Stimulated activated CD8-positive, alpha-beta memory T cell treated with anti-CD3 and anti-CD28 coated beads, Interleukin-7, amount 100 ng/mL, for 48 hours (primary cell): ENCODE measurements at places on chromosomes 13 and 19.
A peak's percentile ranks its signal among the peaks of the same experiment; 100 is the strongest.

GRCh38 chr13:48210178-48210577, 22.8 kb upstream of the ITM2B start:
- DNase-seq, result no peak

DNA sequence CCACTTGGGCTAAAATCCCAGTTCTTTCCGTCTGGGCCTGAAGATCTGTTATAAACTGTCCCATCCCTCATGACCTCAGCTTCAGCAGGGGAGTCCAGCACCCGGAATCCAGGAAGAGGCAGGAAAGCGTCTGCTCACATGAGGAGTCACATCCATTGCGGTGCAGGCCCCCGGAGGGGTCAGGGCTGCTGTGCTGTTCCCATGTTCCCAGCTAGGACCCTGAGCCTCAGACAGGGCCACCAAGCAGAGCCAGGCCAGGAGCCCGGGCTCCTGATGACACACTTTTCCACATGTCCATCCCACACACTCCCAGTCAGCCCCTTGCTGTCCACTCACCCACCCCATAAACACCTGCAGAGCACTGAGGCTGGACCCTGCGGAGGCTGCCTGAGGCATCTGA, 45.3 kb upstream of the VSTM2B start:
- DNase-seq, result no peak

GRCh38 chr13:43377149-43377548, 353.8 kb downstream of the DNAJC15 start:
- no peak for DNase-seq

- DNase-seq, result no peak
Observed at GRCh38 chr19:4272894-4273293, 6.2 kb upstream of the SHD start.

DNA sequence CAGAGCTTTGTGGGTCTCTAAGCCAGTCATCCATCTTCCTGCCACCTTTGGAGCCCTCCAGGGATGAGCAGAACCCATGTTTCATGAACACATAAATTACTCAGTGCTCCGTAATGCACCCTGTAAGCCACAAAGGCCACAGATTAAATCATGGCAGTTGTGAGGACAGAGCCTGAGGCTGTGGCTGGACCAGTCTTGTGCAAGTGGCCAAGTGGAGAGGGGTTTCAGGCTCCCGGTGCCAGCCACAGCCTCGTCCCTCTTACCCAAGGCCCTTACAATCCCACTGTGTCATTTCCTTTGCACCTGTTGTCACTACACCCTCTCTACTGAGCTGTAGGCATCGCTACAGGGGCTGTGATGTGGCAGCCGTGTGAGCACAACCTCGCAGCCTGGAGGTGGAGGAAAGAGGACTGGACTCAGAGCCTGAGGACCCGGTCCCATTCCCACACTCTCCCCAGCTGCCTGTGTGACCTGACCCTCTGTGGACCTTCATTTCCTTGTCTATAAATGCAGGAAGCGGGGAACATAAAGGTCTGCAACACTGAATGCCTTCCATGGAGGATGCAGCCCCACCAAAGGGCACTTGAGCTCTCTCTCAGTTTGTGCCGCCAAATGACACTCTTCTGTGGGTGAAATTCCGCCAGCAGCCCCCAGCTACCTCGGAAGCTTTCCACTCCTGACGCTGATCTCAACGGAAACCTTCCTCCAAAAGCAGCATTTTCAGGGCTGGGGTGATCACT, 792.0 kb downstream of the UQCRFS1 start:
- DNase-seq, result no peak

GRCh38 chr13:85509512-85509911, 289.7 kb downstream of the SLITRK6 start:
- DNase-seq, result no peak

- DNase-seq, result no peak
Observed at GRCh38 chr13:50994651-50995050, 85.1 kb downstream of the RNASEH2B start.

- no peak for DNase-seq
Observed at GRCh38 chr19:9296336-9296735, 13.3 kb downstream of the ZNF699 start.

DNA sequence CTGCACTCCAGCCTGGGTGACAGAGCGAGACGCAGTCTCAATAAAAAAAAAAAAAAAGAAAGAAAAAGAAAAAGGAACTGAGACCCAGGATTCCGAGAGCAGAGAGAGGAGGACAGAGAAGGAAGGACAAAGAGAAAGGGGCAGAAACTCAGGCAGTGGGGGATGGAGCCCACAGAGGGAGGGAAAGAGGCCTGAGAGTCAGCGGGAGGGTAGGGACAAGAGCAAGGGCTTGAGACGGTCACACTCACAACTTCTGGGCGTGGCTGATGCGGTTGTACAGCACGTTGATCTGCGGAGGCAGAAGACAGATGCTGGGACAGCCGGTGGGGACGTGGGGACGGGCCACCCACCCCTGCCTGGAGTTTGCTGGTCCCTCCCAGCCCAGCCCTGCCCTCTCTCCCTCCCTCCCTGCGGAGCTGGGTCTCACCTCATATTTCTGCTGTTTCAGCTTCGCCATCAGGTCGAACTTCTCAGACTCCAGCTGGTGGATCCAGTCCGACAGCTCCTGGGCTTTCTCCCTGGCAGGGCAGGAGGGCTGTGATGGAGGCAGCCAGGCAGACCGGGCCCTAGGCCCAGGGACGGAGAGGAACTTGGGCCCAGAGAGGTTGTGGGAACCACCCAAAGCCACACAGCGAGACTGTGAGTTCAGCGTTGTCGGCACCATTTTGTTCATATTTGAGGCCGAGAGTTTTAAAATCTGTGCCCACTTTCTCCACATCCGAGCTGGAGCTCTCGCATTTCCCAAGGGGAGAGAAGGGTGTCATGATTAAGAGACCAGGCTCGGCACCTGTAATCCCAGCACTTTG, 15.2 kb downstream of the TNNT1 start:
- DNase-seq, result no peak

GRCh38 chr13:43377973-43378372, 354.6 kb downstream of the DNAJC15 start:
- DNase-seq, result no peak

DNA sequence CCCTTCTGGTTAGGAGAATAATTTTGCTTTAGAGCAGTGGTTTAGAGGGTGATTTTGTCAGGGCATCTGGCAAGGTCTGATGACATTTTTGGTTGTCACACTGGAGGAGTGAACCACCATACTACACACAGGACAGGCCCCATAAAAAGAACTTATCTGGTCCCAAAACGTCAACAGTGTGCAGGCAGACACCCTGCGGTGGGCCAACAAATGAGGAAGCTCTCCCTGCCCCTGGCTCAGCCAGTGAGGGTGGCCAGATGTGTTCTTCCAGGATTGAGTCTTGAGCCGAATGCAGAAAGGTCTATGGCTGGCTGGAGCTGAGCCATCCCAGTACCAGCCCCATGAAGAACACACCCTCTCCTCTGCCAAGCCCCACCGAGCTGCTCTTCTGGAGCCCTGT, 149.2 kb downstream of the MIPEP start:
- no peak for DNase-seq

DNA sequence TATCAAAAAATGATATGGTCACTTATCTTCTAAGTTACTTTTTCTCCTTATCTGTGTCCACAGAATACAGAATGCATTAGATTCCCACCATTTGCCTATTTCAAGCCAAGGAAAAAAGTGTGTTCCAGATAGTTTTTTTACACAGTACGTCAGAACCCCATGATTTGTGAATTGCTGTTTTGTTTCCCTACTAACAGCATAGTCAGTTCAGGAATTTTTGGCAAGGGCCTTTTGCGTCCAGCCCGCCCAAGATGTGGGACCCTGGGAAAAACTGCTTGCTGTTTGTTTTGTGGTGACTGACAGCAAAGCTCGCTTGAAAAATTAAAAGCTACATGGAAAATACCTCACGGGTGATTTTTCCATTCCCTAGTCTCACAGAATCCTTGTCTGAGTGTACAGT, 20.4 kb upstream of the FAM216B start:
- DNase-seq, result no peak

- no peak for DNase-seq
Observed at GRCh38 chr19:50162988-50163387, at the start of gene IZUMO2. Gene IZUMO2 (minus strand): TSS chr19:50163281. CDS start chr19:50163194, 87 bp downstream.

DNA sequence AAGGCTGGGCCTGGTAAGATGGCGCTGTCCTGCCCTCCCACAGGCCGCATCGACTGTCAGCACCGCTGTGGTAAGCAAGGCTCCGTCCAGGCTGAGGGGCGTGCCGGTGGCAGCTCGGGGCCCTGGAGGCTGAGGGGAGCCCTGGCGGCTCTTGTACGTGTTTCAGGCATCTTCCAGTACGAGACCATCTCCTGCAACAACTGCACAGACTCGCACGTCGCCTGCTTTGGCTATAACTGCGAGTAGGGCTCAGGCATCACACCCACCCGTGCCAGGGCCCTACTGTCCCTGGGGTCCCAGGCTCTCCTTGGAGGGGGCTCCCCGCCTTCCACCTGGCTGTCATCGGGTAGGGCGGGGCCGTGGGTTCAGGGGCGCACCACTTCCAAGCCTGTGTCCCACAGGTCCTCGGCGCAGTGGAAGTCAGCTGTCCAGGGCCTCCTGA, 1.2 kb downstream of the IZUMO4 start:
- no peak for DNase-seq

- no peak for DNase-seq
Observed at GRCh38 chr13:33150126-33150525, 133.9 kb downstream of the KL start.

GRCh38 chr19:5690955-5691821, 1.1 kb downstream of the RPL36 start:
- peak; percentile 69 for DNase-seq

GRCh38 chr13:50386541-50387050, 371.4 kb downstream of the KCNRG start:
- no peak for DNase-seq

DNA sequence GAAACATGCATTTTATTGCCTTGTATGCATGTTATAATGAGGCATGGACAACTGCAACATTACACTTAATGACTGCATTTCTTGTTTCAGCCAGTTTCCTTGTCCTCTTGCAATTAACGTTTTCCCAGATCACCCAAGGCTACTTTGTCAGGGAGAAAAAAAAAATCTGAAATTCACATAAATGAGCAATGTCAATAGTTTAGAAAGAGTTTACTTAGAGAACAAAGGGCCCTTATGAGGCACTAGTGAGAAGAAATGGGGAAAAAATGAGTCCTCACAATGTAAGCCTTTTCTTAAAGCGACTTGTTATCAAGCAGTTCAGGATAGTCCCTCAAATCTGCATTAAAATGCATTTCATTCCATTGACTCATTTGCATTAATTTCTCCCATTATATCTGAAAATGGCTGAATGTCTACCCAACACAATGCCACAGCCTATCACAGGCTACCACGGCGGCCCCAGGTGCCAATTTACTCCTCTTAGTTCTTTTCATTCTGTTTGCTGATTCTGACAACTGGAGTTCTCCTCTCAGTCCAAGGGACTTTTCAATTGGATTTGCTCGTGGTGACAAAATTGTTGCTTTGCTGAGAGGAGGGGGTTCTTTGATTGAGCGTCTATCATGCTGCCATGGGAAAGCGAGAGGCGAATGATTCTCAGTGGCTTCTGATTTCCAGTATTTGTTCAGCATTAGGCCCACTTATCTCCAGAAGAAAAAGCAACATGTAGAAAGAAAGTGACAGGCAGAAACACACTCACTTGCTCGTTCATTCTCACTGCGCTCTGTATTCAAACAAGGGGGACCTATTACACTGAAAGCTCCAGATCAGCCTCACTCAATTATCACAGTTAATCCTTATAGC, 107.1 kb downstream of the DACH1 start:
- no peak for DNase-seq

DNA sequence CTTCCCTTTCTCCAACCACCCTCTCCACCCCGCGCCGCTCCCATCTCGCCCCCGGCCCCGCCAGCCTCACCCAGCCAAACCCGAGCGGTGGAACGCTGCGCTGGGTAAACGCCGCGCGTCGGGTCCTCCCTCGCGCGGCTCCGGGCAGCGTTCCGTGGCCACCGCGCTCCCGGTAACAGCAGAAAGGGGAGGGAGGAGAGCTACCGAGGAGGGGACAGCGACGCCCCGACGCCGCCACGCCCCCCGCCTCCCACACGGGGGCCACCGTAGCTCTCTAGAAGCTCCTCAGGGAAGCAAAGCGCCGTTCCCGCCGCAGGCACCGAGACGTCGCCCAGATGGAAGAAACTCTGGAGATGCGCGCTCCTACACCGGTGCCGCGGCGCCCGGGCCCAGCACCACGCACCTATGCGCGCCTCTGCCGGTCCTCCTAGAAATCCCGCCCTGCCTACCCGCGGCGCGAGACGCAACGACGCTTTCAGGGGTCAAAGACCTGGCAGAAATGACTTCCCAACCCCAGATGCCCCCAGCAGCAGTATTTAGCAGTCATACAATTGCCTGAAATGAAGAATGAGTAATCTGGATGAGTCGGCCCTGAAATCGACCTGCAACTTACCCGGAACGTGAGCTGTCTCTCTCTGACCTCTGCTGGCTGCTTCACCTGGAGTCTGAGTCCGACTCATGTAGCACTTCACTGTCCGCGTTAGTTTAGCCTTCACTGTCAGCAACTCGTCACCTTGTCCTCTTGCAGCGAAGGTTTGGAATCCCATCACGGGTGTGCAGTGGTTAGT, at the start of gene RUBCNL:
Gene RUBCNL (minus strand): TSS at position 189 of the 788 bp plus-strand sequence. CDS start 14,777 bp downstream, outside the sequence.
- peak; percentile 18 for DNase-seq

- no peak for DNase-seq
Observed at GRCh38 chr19:4077800-4078684, 11.3 kb upstream of the ZBTB7A start.

DNA sequence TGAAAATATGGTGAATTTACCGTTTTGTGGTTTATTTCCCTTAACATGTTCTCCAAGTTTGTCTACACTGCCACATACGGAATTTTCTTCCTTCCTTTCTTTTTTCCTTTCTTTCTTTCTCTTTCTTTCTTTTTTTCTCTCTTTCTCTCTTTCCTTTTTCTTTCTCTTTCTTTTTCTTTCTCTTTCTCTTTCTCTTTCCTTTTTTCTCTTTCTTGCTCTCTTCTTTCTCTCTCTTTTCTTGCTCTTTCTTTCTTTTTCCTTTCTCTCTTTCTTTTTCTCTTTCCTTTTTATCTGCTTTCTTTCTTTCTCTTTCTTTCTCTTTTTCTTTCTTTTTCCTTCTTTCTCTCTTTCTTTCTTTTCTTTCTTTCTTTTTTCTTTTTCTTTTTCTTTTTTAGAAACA, 1962.3 kb upstream of the PCDH20 start:
- DNase-seq, result no peak

DNA sequence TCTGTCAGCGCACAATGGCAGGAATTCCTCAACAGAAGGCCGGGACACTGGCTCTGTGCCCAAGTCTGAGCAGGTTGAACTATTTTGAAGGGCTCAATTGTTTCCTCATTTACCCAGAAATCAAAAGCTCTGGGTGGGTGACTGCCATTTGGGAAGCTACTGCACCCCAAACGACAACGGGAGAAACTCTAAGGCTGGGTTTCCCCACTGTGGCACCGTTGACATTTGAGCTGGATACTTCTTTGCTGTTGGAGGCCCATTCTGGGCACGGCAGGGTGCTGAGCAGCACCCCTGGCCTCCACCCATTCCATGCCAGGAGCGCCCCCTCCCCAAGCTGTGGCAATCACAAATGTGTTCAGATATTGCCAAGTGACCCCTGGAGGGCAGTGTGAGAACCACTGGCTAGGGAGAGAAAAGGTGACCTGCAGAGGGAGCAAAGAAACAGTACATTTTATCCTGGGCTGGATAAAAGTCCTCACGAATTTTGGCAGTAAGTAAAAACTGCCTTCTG, 62.5 kb downstream of the RFX2 start:
- DNase-seq, result no peak

GRCh38 chr19:793806-794205, 3.4 kb upstream of the PTBP1 start:
- no peak for DNase-seq

- no peak for DNase-seq
Observed at GRCh38 chr13:45434556-45435371, 16.6 kb upstream of the SLC25A30 start.
